ENCODE measurements at places on chromosomes 3 and 15.
A peak's percentile ranks its signal among the peaks of the same experiment; 100 is the strongest.

DNA sequence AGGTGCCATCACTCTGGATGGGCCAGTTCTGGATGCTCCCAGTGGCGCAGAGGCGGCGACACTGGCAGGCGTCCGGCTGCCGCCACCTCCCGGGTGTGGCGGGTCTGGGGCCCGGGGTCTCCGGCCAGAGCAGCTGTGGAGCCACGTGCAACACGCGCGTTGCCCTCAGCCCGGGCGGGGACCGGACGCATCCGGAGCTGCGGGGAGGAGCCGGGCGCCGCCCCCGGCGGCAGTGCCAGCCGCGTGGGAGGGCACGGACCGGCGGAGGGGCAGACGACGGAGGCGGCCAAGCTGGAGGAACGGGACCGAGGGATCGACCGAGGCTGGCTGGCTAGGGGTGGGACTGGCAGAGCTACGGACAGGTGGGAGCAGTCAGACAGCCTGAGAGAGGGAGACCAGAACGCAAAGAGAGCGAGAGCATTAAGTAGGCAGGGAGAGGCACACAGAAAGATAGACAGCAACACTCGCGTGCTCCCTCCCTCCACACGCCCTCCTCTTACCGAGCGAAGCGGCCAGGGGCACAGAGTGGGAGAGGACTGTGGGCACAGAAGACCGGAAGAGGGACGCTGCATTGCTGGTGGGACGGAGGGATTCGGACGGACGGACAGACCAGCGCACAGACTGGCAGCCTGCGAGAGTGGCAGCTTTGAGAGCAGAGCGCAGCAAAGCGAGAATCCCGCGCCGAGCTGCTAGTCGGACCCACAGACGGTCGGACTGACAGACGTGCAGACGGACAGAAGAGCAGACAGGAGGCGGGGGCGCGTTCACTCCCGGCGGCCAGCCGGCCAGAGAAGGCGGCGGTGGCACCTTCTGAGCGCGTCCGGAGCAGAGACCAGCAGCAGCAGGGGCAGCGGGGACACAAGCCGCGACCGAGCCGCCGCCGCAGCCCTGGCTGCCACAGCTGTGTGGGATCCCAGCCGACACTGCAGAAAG, at the start of gene ARPP21:
Gene ARPP21 (plus strand): TSS at position 272 of the 933 bp plus-strand sequence. CDS start 42,227 bp downstream, outside the sequence.
- DNase-seq: peak; percentile 63

GRCh38 chr3:149792452-149793270, at the start of gene ANKUB1:
Gene ANKUB1, minus strand, starts transcription at chr3:149792554. Its CDS starts 188 bp downstream, at chr3:149792366.
- DNase-seq: peak; percentile 50

- DNase-seq: no peak
Measured at GRCh38 chr15:53843166-53843565, 83.7 kb upstream of the WDR72 start.

GRCh38 chr3:139448104-139448503, 28.2 kb downstream of the RBP2 start:
- no peak for DNase-seq

DNA sequence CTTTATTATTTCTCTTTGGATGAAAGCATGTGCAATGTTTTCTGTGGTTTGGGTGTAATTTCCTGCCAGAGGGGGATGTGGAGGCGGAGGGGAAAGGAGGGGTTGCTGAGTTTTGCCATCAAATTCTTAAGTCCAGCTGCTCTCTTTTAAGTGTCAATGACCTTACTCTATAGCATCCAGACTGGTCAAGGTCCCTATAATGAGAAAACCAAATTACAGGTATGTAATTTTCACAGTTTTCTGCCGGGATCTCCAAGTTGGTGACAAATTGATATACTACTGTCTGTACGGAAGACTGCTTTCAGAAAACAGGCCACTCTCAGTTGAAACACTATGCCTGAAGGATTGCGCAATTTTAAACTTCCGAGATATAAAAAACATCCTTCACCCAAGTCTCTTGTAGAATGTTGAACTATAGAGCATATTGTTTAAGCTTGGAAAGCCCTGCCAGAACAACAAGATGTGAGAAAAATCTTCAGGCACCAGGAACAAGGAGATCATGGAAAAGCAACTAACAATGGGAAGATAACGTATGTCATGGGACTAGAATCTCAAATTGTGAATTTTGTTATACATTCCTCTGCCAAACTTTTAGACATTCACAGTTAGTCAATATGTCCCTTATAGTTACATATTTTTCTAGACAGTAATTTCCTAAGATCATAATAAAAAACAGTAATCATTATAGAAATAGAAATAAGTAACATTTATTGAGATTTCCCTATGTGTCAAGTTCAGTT, 300.7 kb upstream of the SATB1 start:
- DNase-seq: no peak

- no peak for DNase-seq
Measured at GRCh38 chr3:52222319-52223221, 2.9 kb downstream of the TLR9 start.

- no peak for DNase-seq
Measured at GRCh38 chr15:42184736-42185135, 23.4 kb downstream of the VPS39 start.

- DNase-seq: no peak
Measured at GRCh38 chr3:183328823-183329222, 75.8 kb downstream of the B3GNT5 start.
